ENCODE measurements at places on chromosomes 1 and 21. TPM values are rescaled to one million over a fixed set of nuclear protein-coding genes. Genes with fewer than 3 reads are reported as not detected.
A peak's percentile ranks its signal among the peaks of the same experiment; 100 is the strongest.

ENAH gene
- 14.8 TPM for polyA plus RNA-seq

IL12RB2 gene
- 0.05 TPM for polyA plus RNA-seq

C1orf210 gene
- not detected for polyA plus RNA-seq

CASQ1 gene
- polyA plus RNA-seq = not detected

GRCh38 chr21:34998176-34998575 lies 50.9 kb downstream of the RUNX1 start:
- DNase-seq = no peak

GRCh38 chr1:86748622-86749373 lies 44.4 kb downstream of the SH3GLB1 start:
- DNase-seq = no peak

DNA sequence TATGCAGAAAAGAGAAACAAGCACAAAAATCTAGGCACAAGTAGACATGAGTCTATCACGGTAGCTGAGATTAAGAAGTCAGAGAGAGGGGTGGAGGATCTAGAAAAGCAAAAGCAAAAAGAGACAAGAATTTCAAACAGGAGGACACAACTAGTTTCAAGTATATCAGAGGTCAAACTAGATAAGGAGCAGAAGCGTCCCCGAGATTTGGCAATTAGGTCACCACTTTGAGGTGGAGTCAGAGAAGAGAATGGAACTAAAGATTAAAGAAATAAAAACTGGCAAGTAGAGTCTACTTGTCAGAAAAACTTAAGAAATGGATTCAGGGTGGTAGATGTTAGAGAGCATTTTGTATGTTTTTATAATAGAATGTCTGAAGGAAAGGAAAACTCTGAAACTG lies 2.3 kb downstream of the SF3B4 start:
- no peak for DNase-seq

- peak; percentile 94 for DNase-seq
Measured at GRCh38 chr1:9441451-9442133, 97.7 kb upstream of the SLC25A33 start.

ARHGAP30 gene
- not detected for polyA plus RNA-seq

LAD1 gene
- polyA plus RNA-seq = not detected

GRCh38 chr1:222182641-222183040 lies 365.3 kb downstream of the HHIPL2 start:
- no peak for DNase-seq

GRCh38 chr1:178645808-178646200 lies 79.2 kb upstream of the RALGPS2 start:
- DNase-seq = no peak

DNA sequence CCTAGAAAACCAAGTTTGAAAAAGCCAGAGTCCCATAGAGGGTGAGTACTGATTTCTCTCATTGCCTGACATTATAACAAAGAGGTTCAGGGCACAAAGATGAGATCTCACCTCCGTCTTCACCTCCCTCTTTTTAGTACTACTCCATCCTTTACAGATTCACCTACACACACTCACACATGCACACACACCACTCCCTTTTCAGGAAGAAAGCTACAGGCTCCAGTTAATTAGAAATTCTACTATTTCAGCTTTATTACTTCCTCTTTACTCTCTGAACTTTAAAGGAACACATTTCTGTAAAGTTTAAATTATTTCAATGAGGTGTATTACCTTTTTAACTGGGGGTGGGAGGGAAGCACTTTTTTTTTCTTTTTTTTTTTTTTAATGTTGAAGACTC lies 59.6 kb upstream of the PRDX6 start:
- DNase-seq = no peak

- no peak for DNase-seq
Measured at GRCh38 chr21:44960141-44961092, 20.6 kb downstream of the SLX9 start.

DNA sequence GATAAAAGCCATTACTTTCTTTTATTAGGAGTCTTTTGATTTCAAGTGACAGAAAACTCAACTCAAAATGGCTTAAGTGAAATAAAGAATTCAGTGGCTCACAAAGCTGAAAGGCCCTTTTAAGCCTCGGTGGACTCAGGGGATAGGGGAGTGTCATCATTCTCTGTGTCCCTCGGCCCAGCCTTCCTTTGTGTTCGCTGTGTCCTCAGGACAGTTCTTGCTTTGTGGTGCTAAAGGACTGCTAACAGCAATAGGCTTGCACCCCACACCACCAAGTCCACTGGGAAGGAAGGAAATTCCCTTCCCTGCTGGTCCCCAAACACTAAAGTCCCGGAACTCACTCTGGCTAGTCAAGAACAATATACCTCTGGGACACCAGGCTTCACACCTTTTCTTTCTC lies 129.2 kb downstream of the NTPCR start:
- DNase-seq = no peak

DNA sequence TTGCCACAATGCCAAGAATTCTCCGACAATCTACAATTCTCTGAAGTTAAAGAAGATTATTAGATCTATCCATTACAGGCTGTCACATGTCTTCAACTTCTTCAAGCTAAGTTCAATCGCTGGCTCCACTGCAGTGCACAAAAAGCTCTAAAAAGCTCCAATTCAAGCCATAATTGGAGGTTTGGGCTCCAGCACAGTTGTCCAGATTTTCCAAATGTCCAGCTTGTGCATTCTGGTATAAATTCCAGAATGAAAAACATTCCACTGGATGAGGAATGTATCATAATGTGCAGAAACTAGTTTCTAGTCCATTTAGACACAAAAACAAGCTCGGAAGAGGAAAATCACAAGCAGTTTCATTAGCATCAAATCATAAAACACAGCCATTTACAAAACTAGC lies 138.6 kb downstream of the NRIP1 start:
- DNase-seq = no peak

MAP10 gene
- polyA plus RNA-seq = 0.88 TPM

- no peak for DNase-seq
Measured at GRCh38 chr1:55718758-55719671, 503.9 kb upstream of the USP24 start.

DNA sequence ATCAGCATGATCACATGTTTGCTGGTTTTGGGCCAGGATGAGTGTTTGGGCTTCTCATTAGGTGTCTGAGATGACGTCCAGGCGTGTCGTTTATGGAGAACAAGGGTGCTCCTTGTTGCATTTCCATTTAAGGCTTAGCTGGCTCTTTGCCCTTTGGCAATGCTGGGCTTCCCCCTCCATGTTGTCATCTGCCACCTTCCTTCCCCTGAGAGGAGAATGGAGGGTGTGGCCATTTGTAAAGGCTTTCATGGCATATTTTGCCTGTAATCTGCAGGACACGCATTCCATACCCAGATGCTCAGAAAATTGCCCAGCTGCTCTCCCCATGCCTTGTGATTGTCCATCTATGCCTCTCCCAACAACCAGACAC lies 27.7 kb downstream of the PKP1 start:
- no peak for DNase-seq

ACOT11 gene
- 5.5 TPM for polyA plus RNA-seq

CLCA1 gene
- polyA plus RNA-seq = not detected

GRCh38 chr1:1207571-1207892 lies 1.1 kb upstream of the TNFRSF18 start:
- no peak for DNase-seq

GRCh38 chr1:40783001-40783905 lies at the start of gene KCNQ4:
Gene KCNQ4 (plus strand): TSS chr1:40783787. CDS start chr1:40784094, 307 bp downstream.
- DNase-seq = no peak

CYP4B1 gene
- not detected for polyA plus RNA-seq

DNA sequence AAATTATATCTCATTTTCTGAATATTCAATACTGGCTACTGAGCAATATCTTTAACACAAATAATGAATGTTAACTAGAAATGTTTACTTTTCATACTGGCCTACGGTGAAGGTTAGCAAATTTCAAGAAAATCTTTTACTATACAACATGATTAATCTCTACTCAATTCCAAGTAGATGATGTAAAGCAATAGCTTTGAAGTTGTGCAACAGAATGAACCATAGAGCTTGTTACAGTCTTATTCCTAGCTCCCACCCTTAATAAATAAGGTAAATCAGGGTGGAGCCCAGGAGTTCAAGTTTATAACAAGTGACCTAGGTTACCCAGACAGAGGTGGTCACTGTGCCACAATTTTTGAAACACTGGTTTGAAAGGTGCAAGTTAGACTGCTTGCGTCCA lies 1678.1 kb downstream of the KCNT2 start:
- no peak for DNase-seq

PLXNA2 gene
- 42.6 TPM for polyA plus RNA-seq

GRCh38 chr21:43970551-43970950 lies 41.6 kb upstream of the TRAPPC10 start:
- DNase-seq = no peak

DNA sequence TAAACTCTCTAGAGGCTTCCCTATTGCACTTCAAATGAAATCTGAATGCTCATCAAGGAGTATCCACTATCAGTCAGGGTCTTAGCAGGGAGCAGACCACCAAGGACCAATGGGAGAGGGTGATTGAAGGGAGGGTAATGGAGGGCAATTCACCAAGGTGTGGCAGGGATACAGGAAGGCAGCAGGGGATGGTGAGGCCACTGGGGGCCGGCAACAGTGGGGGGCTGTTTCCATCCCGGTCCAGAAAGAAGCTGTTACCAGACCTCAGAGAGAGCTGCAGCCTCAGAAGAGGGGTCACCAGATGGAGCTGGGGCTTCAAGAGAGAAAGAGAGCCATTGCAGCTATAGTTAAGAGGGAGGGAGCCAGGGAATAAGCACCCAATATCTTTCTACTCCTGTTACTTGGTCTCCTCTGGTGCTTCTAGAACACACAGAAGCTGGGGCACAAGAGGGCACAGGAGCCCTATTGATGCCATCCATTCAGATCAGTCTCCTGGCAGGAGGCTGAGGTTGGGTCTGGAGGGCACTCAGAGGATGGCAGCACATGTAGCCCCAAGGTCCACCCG lies 417.6 kb downstream of the PTPRU start:
- DNase-seq = no peak

CYYR1 gene
- polyA plus RNA-seq = 13.2 TPM

- no peak for DNase-seq
Measured at GRCh38 chr1:212783976-212784375, 7.6 kb downstream of the NSL1 start.

DNA sequence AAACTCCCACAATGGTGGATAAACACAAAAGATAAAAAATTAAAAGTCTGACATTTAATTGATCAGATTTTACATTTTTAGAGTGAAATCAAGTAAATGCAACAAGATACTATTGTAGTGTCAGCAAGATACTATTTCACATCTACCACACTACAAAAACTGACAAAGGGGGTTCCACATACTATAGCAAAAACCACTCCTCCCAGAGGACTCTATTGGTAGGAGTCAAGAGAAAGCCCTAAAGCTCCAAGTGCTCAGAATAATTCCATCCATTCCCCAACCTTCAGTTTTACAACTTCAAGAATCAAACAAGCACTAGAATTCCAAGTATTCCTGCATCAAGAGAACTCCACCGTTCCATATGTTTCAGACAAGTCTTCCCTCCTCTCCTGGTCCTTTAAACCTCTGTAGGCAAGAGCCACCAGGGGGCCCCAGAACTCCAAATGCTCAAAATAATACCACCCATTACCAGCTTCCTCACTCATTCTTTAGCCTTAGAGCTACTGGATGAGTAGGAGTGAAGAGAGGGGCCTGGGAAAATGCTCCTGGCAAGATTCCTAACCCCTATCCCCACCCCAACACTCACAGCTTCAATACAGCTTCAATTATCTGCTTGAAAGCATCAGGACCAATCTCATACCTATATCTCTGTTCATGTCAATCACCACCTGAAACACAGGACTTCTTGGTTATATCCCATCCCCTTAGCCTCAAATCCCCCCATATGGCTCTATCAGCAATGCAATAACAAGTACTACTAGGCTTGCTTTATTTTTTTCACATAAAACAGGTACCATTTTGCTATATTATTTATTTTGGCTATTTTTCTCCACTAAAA lies 9.9 kb downstream of the TOR1AIP2 start:
- peak; percentile 68 for DNase-seq

GRCh38 chr1:119702384-119702783 lies 9.3 kb upstream of the PHGDH start:
- DNase-seq = no peak

GRCh38 chr1:62259551-62259950 lies 59.7 kb downstream of the KANK4 start:
- DNase-seq = no peak

GRCh38 chr1:214249651-214250050 lies 31.3 kb upstream of the SMYD2 start:
- DNase-seq = no peak

HCRTR1 gene
- 1.5 TPM for polyA plus RNA-seq

OR2M3 gene
- not detected for polyA plus RNA-seq

DNA sequence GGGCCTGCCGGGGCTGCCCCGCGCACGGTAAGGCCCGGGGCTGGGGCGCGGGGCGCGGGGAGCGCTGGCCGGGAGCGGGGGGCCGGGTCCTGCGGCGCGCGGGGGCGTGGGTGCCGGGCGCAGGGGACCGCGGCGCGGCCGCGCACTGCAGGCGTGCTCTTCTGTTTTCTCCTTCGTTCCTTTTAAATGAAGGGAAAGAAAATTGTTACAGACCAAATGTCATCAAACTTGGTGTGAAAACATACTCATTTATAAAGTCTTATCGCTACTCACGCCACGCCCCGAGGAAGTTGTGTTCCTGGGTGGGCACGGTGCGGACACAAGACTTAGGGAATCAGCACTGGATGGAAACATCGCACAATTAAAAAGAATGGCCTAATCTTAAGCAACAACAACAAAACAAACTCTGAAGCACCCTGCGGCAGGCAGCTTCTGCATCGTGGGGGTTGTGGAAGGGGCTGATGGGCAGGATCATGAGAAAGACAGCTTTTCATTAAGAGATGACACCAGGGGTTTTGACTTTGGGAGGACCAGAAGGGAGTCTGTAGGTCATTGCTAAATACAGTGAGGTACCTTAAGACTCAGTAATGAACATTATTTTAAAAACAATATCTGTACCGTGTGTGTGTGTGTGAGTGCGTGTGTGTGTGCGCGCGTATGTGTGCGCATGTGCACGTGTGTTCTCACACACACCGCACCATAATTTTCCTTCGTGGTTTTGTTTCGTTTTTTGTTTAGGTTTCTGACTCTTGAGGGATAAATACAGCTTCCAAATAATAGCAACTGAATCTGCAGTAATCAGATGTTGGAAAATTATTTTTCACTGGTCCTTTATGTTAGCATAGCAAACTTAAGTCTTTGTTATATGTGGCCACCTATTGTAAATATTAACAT lies 548 bp downstream of the B3GALT5 start:
- DNase-seq = no peak

CBR3 gene
- 8.5 TPM for polyA plus RNA-seq

BGLAP gene
- 1.2 TPM for polyA plus RNA-seq
